ENCODE measurements at places on chromosomes 1 and 21.

- no peak for DNase-seq
Measured at GRCh38 chr1:221174330-221174993, 295.2 kb downstream of the HLX start.

GRCh38 chr21:38958940-38959691, 153.4 kb downstream of the ETS2 start:
- no peak for DNase-seq

GRCh38 chr1:231376875-231377549, 38.9 kb downstream of the SPRTN start:
- no peak for DNase-seq

- DNase-seq, result no peak
Measured at GRCh38 chr1:52057876-52058415, 1.9 kb downstream of the BTF3L4 start.

- no peak for DNase-seq
Measured at GRCh38 chr1:7249516-7249915, 464.3 kb downstream of the CAMTA1 start.

GRCh38 chr1:19384772-19385187, 72.7 kb downstream of the SLC66A1 start:
- DNase-seq, result no peak

DNA sequence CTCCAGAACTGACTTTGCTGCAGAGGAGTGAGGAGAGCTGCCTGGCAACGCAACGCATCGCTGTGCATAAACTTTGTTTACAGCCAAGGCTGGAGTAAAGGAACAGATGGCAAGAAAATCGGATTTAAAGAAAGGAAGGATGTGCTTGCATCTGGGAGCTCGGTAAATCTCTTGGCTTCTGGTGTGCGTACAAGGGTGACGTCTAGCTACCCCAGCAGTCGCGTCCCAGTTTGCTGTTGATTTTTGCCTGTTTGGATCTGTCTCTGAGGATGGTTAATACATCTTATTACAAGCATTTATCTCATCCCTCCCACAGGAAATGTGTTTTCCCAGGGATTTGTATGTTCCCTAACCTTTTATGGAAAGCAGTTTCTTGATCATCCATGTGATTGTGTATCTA, 73.3 kb upstream of the RALGPS2 start:
- no peak for DNase-seq

Data from T follicular helper cell (primary cell).